ENCODE measurements at places on chromosomes 12 and 14.
A peak's percentile ranks its signal among the peaks of the same experiment; 100 is the strongest.

GRCh38 chr12:47507221-47507620 lies 198.6 kb downstream of the RPAP3 start:
- no peaks in the 10 kb centered on the region for H3K27me3 ChIP-seq
- no peak overlapping the region for H3K27ac ChIP-seq
- no peaks in the 10 kb centered on the region for H3K4me1 ChIP-seq
- no peak for DNase-seq
- H3K4me3 ChIP-seq = no peak overlapping the region

- no peak for DNase-seq
- H3K4me3 ChIP-seq = no peak overlapping the region
- no peak overlapping the region for H3K27ac ChIP-seq
- H3K27me3 ChIP-seq = no peaks in the 10 kb centered on the region
- H3K4me1 ChIP-seq = no peaks in the 10 kb centered on the region
Measured at GRCh38 chr12:58931518-58931917, 11.2 kb upstream of the LRIG3 start.

DNA sequence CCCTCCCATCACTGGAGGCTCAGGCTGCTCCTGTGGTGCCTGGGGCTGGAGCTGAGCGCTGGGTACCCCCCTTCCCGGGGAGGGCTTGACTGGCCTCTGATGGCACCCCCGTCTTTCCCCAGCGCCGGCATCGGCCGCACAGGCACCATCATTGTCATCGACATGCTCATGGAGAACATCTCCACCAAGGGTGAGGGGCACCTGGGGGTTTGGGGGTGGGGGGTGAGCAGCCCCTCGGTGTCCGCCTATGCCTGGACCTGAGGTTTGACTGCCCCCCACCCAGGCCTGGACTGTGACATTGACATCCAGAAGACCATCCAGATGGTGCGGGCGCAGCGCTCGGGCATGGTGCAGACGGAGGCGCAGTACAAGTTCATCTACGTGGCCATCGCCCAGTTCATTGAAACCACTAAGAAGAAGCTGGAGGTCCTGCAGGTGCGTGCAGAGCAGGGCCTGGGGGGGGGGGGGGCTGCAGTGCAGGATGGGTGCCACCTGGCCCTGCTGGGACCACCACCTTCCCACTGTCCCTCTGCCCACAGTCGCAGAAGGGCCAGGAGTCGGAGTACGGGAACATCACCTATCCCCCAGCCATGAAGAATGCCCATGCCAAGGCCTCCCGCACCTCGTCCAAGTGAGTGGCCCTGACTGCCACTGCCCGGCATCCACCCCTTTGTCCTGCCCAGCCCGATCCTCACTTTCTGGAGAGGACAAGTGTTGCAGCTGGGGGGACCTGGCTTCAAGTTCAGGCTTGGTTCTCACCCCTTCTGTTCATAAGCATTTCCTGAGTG lies 8.8 kb downstream of the PTPN6 start:
- H3K27ac ChIP-seq = peak overlapping the region; percentile 95
- H3K36me3 ChIP-seq = peaks cover 47% of the 10 kb centered on the region
- H3K4me3 ChIP-seq = peak overlapping the region; percentile 65

DNA sequence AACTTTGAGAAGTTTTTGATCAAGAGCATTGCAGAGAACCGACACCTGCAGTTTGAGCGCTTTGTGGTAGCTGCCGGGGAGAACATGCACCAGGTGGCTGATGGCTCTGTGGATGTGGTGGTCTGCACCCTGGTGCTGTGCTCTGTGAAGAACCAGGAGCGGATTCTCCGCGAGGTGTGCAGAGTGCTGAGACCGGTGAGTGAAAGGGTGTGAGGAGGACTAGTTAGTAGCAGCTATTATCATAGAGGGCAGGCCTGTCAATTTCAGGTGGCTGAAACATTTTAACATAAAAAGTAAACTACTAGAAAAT lies 27.0 kb upstream of the HIGD1C start:
- H3K36me3 ChIP-seq = no peaks in the 10 kb centered on the region
- no peak overlapping the region for H3K4me3 ChIP-seq
- no peak overlapping the region for H3K27ac ChIP-seq
- H3K4me1 ChIP-seq = no peaks in the 10 kb centered on the region

- H3K4me3 ChIP-seq = no peak overlapping the region
- no peaks in the 10 kb centered on the region for H3K4me1 ChIP-seq
- H3K27ac ChIP-seq = no peak overlapping the region
- no peaks in the 10 kb centered on the region for H3K27me3 ChIP-seq
- DNase-seq = no peak
Measured at GRCh38 chr12:80814453-80814852, 97.7 kb downstream of the MYF5 start.

DNA sequence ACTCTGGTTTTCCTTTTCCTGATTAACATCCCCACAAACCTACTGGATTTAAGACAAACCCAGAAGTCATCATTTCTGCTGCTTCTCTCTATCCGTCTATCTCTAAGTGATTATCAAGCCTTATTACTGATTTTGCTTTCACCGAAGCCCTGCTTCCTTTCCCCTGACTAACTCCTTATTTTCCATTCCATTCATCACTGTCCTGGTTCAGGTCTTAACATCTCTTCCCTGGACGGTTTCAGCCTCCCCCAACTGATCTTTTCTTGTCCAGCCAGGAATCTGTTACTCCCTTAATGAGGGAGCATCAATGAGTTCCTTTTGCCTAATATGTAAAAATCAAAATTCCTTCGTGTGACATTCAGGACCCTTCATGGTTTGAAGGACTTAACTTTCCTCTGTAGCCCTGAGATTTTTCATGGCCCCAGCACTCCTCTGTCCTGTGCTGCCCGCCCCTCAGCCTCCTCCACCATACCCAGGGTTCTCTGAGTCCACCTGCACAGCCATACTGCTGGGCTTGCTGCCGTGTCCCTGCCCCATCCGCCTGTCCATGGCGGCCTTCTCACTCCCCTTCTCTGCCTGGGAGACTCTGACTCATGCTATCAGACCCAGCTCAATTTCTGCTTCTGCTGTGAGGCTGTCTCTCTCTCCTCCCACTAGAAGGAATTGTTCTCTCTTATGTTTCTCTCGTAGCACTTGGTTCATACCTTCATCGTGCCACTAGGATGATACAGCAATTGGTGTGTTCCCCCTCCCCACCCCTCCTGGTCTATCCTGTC lies 167.8 kb upstream of the HIF1A start:
- H3K4me1 ChIP-seq = peaks cover 19% of the 10 kb centered on the region
- no peak overlapping the region for H3K4me3 ChIP-seq
- peaks cover 70% of the 10 kb centered on the region for H3K36me3 ChIP-seq

Measured in naive thymus-derived CD4-positive, alpha-beta T cell (primary cell).